DMS153 (cell line): ENCODE measurements at places on chromosomes 1 and 21.

DNA sequence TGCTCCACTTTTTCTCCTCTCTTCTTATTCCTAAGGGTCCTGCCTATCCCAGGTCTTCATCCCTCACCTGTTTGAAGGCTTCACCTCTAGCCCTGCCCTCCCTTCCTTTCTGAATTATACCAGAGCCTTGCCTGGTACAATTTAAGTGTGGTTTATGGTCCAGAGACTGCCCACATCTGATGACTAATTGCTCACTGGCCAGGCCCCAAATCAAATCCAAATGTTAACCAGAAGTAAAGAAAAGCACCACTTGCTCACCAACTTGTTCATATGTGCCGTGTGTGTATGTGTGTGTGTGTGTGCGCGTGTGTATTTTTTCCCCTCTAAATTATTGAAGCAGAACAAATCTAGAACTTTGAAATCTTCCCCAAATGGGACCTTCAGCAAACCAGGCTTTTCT is 26.4 kb downstream of the MYOM3 start:
- DNase-seq: no peak

- no peak for DNase-seq
These were observed 18.1 kb downstream of the HDAC1 start for GRCh38 chr1:32309960-32310359.

DNA sequence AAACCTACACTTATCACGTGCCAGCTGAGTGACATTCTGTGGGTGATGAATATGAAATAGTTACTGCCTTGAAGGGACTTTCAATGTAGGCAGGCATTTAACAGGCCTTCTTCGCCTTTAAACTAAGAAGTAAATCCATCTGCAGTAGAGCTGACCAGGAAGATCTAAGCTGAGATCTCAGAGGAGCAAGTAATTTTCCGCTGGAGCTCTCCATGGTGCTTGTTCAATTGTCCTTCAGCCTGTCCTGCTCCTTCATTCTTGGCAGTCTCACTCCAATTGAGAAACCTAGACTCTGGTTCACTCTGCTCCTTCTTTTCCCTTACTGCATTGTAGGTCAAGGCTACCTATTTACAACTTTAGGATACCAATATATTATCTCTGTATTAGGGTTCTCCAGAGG is 183.5 kb downstream of the HMCN1 start:
- no peak for DNase-seq

- no peak for DNase-seq
These were observed 40.3 kb upstream of the LRRC8B start for GRCh38 chr1:89484092-89485038.

DNA sequence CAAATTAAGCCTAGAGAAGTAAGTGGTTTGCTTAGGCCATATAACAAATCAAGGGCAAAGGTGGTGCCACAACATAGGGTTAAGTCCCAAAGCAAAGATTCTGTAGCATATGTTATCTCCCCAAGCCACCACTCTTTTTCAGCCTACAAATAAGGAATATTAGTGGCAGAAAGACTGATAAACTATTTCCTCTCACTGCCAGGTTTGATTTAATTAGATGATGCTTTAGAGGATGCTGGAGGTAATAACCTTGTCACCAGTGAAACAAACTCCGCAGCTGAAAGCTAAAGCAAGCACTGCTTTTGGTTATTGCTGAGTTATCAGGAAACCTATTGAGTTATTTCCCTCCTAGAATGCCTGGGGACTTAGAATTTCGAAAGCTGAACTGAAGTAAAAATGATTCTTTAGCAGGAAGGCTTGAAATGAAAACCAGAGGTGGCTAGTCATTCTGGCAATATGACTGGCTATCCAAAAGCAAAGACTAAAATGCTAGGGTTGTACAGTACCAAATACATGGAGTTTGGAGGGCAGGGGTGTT is 145.2 kb downstream of the SYT2 start:
- no peak for DNase-seq

- DNase-seq: no peak
These were observed 181.2 kb downstream of the PLPPR4 start for GRCh38 chr1:99445486-99445885.

DNA sequence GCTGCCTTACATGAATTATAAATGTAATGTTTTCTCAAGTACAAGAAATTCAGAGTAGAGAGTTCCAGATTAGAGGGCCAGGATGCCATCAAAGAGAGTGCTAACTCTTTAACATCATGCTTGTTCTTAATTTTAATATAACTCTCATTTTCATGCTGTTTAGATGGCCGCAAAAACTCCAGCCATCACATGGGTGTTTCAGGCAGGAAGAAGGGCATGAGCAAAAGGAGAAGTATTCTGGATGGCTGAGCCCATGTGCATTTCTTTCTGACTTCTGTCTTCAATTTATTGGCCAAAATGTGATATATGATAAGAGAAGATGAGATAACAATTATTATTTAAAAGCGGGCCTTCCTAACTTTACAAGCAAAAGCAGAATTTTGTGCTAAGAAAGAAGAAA is 1328.6 kb downstream of the MRPL39 start:
- no peak for DNase-seq

- no peak for DNase-seq
These were observed 5.7 kb downstream of the LRRC71 start for GRCh38 chr1:156926175-156926574.

GRCh38 chr1:12553963-12554362 is 64.0 kb downstream of the DHRS3 start:
- no peak for DNase-seq

GRCh38 chr1:161987872-161988271 is 35.8 kb downstream of the OLFML2B start:
- DNase-seq: no peak

- no peak for DNase-seq
These were observed 29.5 kb downstream of the AK4 start for GRCh38 chr1:65177457-65177856.

DNA sequence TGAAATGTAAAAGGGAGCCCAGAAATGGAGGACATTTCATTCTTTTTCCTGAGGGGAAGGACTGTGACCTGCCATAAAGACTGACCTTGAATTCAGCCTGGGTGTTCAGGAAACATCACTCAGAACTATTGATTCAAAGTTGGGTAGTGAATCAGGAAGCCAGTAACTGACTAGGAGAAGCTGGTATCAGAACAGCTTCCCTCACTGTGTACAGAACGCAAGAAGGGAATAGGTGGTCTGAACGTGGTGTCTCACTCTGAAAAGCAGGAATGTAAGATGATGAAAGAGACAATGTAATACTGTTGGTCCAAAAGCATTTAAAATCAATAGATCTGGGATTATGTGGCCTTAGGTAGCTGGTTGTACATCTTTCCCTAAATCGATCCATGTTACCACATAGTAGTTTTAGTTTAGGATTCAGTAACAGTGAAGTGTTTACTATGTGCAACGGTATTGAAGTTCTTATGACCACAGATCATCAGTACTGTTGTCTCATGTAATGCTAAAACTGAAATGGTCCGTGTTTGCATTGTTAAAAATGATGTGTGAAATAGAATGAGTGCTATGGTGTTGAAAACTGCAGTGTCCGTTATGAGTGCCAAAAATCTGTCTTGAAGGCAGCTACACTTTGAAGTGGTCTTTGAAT is 2.9 kb downstream of the RGS2 start:
- DNase-seq: no peak

DNA sequence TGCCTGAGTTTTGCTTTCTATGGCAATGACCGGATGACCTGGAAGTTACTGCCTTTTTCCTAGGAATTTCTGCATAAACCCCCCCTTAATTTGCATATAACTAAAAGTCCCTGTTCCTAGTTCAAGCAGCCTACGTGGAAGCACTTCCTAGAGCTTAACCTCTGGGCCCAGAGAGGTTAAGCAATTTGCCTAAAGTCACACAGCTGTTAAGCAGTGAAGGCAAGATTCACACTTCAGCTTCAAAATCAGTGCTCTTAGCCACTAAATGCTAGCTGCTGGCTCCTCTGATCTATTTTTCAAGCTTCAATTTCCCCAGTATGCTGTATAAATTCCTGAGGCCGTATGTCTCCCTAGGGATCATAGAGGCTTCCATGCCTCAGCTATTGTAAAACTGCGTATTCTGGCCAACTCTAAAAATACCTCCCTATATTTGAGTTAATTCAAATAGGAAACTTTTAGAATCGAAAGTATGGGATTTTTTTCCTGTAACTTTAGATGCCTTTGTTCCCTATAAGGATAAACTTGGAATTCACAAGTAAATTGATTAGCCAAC is 53.1 kb upstream of the CD5L start:
- no peak for DNase-seq

DNA sequence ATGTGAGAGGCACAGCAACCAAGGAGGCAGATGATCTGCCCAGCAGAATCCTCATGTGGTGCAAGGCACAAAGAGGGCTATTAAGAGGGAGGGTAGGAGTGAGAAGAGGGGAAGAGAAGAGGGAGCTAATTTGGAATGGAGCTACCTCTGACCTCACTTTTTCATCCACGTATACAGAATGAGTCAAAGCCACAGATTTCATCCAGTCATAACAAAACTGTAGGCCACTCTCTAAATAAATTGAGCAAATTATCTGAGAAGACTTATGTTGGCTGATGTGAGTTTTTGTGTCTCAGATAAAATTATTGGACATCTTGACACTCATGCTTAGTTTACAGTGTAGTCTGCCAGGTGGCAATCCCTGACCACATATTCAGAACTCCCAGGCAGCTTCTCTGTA is 325.6 kb downstream of the TTLL7 start:
- DNase-seq: no peak

DNA sequence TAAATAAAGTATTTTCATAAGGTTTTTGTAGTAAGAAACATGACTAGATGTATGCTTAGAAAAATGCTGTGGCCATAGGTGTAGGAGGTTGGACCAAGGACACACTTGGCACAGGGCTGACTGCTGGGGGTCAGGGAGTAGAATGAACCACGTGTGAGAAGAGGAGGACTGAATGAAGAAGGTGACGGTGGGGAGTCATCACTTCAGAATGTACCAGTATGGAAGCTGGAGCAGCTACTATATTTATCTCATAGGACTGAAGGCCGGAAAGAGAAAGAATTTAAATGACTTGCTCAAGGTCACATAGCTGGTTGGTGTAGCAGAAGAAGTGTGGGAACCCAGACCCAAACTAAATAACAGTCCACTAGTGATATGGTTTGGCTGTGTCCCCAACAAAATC is 79.8 kb upstream of the HAO2 start:
- no peak for DNase-seq

DNA sequence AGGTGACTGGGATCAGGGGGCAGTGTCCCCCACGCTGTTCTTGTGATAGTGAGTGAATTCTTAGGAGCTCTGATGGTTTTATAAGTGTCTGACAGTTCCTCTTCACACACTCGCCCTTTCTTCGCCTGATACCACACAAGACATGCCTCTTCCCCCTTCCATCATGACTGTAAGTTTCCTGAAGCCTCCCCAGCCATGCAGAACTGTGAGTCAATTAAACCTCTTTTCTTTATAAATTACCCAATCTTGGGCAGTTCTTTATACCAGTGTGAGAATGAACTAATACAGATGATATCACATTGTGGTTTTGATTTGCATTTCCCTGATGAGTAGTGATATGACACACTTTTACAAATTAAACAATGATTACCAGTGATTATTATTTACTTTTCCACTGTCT is 229.9 kb downstream of the AKT3 start:
- no peak for DNase-seq

GRCh38 chr1:189682591-189682990 is 795.1 kb downstream of the BRINP3 start:
- DNase-seq: no peak

GRCh38 chr1:50349242-50349565 is 74.0 kb downstream of the DMRTA2 start:
- no peak for DNase-seq

DNA sequence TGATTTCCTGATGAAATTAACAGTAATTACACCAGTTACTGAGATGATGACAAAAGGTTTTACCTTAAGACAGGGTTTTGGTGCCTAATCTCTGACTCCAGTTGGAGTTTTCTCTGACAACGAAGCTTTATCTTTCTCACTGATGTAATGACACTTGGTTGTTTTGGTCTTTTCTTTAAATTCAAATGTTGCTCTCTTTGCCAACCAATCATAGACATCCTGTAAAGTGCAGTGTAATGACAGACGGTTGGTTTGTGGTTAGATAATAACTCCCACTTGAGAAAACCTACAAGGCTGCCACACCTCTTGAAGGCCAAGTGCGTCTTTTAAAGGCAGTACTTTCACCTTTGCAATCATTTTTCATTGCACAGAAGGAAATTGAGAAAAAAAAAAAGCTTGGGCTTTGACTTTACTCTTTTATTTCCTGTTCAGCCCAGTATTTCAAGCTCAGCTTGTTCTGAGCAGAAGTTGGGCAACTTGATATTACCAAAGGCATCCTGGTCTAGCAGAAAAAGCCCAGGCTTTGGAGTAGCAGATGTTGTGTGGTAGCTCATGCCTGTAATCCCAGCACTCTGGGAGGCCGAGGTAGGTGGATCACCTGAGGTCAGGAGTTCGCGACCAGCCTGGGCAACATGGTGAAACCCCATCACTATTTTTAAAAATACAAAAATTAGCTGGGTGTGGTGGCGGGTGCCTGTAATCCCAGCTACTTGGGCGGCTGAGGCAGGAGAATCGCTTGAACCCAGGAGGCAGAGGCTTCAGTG is 14.9 kb downstream of the PDIK1L start:
- DNase-seq: peak; percentile 92

DNA sequence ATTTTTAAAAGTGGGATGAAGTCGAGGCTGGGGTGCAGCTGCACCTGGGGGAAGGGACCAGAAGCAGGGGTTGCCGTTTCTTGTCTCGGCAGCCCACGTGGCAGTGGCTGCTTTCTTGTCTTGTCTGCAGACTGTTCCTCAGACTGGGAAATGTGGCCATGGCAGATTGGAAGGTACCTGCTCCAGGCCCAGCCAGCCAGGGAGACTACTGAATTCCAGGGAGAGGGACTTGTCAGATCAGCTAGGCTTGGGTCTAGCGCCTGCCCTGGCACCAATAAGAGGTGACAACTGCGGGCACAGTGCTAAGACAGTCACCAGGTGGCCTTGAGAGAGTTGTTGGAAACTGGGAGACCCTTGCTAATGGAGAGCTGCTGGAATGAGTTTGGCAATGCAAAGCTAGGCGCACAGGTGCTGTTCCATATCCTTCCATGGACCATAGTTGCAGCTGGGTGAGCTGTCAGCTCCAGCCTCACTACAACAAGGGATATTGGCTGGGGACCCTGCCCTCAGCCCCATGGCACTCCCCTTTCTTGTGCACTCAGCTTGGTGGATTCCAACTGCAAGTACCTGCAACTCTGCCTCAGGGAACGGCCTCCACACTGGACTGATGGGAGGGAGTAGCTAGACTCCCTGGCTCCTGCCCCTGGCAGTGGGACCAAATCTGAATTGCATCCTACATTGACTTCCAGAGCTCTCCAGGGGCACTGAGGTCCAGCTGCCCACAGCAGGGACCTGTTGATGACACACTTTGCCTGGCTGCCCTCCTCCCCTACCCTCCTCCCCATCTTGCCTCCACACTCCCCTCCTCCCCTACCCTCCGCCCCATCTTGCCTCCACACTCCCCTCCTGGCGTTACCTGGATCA is 9.9 kb upstream of the IL22RA1 start:
- DNase-seq: no peak
